ENCODE measurements at places on chromosomes 2 and 18.

- DNase-seq = no peak
Observed at GRCh38 chr18:32848826-32849225, 76.0 kb upstream of the KLHL14 start.

DNA sequence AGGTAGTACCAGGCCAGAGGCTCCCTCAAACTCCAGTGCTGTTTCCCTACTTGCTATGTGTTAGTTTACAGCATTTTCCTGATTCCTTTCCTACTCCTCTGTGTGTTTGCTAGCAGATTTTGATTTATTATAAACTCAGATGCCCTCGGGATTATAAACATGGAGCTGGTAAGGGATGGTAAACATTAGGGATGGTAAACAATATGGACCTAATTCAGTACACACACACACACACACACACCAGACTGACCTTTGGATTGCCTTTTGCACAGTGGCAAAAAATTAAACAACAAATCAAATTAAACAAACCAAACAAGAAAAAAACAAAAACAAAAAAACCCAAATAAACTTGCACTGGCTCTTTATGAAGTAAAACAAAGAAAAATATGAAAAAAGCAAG, 55.4 kb upstream of the ACVR1 start:
- DNase-seq = no peak

DNA sequence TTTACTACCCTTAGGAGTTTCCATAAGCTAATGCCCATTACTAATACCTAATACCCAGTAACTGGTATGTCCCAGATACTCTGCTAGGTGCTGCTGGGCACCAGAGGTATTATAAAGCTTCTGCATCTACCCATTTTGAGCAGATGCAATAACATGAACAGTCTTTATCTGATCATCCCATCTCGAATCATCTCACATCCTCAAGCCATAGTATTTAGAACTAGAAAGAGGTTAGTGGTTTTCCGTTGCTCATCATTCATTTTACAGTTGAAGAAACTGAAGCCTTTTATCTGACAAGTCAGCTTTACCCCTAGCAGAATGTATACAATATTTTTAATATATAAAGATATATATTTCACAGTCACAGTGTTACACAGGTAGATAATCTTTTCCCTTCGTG, 99.1 kb upstream of the TCF4 start:
- no peak for DNase-seq

DNA sequence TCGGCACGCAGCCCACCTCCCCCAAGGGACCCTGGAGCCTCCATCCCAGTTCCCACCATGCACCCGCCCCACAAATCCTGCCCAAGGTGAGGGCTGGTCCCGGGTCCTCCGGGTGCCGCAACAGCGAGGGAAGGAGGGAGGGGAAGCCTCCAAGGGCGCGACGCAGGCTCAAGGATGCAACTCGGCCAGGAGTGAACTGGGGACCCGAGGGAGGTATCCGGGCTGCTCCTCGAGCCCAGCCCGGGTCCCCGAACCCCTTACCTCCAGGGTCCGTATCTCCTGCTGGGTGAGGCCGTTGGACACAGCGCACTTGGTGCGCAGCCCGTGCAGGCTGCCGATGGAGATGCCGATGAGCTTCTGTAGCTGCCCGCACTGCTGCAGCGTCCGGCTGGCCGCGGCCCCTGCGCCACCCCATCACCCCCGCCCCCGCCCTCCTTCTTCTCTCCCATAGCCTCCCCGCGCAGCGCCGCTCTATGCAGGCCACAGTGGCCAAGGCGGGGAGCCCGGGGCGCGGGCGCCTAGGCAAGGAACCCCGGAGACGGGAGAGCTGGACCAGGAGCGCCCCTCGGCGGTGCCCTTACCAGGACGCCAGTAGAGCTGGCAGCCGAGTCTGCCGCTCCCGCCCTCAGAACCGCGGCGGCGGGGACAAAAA, 124.1 kb downstream of the ANKRD30BL start:
- DNase-seq = no peak

DNA sequence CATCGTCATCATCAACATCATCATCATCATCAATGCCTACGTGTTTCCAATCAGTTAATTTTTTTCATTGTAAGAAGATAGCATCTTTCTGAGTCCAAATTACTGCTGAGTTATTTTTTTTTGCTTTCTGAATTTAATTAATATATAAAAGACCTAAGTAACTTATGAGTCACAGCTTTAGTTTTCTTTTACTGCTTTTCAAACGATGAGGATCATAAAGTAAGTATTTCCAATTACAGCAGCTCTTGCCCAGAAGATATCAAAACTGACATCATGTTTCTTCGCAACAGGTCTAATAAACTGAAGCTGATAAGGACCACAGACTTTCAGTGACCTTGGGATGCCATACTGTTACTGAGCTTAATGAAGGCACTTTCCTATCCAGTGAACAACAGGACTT, 442.2 kb downstream of the DSEL start:
- DNase-seq = no peak

GRCh38 chr2:132915812-132916549, 246.0 kb upstream of the LYPD1 start:
- no peak for DNase-seq

DNA sequence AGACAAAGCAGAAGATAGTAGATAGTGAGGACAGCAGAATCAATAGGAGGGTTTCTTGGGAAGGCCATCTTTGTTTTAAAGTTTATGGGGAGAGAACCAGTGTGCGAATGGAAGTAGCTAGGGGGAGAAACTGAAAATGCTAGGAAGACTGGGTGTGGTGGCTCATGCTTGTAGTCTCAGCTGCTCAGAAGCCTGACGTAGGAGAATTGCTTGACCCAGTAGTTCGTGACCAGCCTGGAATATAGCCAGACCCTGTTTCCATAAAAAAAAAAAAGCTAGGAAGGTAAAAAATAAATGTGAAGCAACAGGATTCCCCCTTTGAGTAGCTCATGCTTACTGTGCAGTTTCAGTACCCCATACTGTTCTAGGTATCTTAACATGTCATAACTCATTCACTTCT, 19.2 kb upstream of the DRC1 start:
- DNase-seq = no peak

DNA sequence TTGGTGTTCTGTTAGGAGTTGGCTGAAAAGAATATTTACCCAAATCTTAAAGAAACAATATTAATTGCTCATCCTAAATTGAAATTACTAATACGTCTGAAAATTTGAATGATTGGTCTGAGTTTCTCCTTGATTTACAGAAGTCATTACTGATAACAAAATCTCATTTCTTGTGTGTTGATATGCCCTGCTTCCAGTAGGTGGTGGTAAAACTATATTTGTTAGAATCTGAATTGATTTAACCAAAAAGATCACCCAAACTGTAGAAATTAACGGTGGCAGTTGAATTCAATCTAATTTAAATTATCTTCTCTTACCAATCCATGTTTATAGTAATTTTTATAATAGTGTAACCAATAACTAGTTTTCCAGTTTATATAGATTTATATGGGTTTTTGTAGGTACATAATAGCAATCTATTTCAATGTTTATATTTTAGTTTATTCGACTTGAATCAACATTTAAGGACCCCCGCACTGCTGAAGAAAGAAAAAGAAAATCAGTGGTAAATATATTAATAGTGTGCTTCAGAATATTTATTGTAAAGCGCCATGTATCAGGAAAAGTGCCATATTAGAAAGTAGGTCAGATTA, 38.3 kb downstream of the PAPOLG start:
- DNase-seq = no peak

DNA sequence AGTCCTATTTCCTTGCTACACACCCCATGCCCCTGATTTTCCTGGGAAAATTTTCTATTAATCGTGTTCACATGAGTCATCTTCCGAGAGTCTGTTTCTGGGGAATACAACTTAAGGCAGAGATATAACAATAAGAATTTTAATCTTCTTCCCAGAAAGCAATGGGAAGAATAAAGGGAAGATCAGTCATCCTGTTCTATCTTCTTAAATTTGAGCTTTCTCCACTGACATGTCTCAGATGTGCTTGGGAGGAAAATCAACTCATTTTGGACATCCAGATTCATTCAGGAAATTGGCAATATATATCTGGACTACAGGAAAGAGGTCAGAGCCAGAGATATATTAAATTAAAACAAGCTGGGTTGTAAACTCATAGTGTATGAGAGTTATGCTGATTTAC, 62.3 kb upstream of the SPAG16 start:
- DNase-seq = no peak

GRCh38 chr2:236214376-236214995, 46.3 kb upstream of the GBX2 start:
- no peak for DNase-seq

GRCh38 chr2:214127571-214127970, 283.3 kb upstream of the VWC2L start:
- DNase-seq = no peak

DNA sequence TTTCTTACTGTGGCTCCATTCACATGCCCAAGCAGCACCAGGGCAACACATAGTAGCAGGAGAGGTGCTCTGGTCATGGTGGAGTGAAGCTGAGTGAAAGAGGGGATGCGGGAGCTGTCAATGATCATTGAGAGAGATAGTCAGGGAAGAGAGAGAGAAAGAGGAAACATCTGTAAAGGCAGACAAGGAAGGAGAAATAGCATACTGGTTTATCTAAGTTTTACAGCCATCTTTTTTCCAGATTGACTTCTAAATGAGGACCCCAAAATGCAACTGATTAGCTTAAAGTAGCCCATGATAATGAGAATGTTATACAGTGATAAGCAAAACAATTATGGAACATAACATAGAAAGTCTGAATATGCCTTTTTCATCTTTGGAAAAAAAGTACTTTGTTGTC, at the start of gene C2orf66:
Gene C2orf66, minus strand, starts transcription at position 96 of the 400 bp plus-strand sequence. Its CDS starts 19 bp downstream, at position 77.
- no peak for DNase-seq

DNA sequence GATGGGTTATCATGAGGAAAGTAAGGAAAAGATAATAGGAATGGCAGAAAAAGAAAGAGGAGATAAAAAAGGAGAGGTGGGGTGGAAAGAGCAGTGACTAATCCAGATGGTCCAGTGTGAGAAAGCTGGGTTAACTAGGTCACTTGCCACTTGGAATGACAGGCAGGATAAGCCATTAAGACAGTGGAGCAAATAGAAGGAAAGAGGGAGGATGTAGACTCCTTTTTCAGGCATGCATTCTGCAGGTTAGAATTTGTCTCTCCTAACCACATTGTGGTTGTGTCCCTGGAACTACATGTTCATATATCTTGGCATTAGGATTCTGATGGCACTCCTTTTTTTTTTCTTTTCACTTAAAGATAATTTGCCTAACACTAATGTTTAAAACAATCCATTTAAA, 13.4 kb upstream of the NEMP2 start:
- DNase-seq = no peak

DNA sequence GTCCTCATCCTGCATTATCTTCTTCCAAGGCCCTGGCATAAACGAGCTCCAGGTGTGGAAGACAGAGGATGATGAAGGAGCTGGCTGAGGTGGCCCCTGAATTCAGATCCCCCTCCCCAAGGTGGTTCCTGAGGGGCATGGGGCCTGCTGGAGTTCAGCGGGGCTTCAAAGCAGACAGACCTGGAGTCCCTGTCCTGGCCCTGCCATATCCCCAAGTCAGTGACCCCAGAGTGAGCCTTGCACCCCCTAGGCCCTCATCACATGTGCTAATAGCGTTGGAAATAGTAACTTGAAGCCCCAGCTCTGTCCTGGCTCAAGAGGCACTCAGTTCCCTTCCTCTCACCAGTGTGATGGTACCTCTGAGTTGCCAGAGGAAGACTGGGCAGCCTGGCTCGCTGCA, 172.9 kb downstream of the GALNT1 start:
- DNase-seq = no peak

- no peak for DNase-seq
Observed at GRCh38 chr2:19070886-19071285, 287.5 kb downstream of the OSR1 start.

DNA sequence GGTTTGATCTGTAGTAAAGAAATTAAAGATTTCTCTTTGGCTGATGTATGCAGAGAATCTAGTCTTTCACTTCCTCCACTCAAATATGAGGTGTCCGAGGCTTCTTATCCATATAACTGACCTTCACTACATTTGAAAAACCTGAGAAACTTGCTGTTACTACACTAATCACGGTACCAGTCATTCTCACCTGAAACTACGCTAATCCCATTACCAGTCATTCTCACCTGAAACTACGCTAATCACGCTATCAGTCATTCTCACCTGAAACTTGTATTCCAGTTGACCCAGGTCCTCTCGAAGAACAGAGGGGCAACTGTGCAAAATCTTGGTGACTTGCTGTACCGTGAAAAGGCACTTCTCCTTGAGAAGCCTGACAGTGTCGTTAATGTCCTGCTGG, 5.1 kb downstream of the MTERF4 start:
- DNase-seq = no peak

GRCh38 chr2:73070643-73071359, 711 bp downstream of the SFXN5 start:
- peak; percentile 22 for DNase-seq

- no peak for DNase-seq
Observed at GRCh38 chr2:232568161-232568560, 17.7 kb downstream of the EIF4E2 start.

DNA sequence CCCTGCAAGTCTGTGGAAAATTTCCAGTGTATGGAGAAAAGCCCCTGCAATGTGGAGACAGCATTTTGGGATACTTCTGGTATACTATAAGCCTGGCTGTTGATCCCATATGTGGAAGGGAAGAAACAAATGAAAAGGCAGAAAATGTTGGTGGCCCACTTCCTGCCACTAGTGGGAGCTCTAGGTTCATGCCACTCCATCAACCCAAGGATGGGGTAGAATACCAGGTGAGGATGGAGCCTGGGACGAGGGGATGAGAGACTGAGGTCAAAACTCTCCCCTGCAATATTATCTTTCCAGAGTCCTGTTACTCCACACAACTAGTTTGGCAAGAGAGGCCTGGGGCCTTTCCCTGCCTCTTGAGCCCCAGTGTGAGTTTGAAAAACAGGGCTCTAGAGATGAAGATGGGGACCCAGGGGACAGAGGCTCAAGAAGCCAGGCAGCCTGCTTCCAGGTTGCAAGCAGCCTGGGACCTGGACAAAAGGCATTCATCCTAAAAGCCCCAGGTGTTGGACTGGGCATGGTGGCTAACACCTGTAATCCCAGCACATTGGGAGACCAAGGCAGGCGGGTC, 31.9 kb downstream of the BMP10 start:
- no peak for DNase-seq

GRCh38 chr2:131148426-131148825, 43.3 kb downstream of the PLEKHB2 start:
- no peak for DNase-seq

DNA sequence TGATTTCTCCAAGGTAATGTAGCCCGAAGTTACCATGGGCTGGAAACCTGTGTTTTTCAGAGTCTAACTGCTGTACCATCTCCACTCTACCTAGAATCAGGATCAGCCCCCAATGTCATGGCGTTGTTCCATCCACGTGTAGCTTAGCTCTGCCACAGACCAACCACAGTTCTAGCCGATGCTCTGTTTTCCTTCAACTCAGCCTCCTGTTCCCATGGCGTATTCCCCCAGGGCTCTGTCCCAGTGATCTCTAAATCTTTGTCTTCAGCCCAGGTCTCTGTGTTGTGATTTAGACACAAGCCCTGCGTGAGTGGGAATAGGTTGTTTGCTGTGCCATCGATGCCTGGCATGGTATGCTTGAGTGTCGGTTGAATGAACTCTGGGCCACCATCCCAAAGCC, 53.4 kb downstream of the LPIN1 start:
- DNase-seq = no peak

GRCh38 chr2:71067567-71068217, 756 bp upstream of the NAGK start:
- DNase-seq = no peak

All from activated CD8-positive, alpha-beta memory T cell treated with anti-CD3 and anti-CD28 coated beads for 1 hour (primary cell).